ENCODE measurements at places on chromosomes 2 and 18. TPM values are rescaled to one million over a fixed set of nuclear protein-coding genes. Genes with fewer than 3 reads are reported as not detected.

DNA sequence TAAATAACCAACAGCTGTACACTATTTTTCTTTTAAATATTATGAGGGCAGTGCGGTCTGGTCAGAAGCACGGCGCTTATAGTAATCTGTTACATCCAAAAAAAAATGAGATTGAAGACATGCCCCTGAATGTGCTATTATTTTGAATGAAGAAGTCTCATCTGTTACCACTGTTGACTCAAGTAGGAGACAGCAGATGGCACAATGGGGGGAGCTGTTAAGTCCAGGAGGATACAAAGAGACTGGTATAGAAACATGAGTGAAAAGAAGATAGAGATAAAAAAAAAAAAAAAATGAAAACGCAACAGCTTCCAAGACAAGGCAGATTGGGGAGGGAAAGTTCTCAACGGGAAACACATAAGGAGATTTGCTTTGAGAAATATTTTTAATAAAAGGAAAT lies 425.5 kb upstream of the PKDCC start:
- peaks cover 24% of the 10 kb centered on the region for H3K27me3 ChIP-seq
- peaks cover 12% of the 10 kb centered on the region for H3K4me1 ChIP-seq
- H3K4me3 ChIP-seq, result no peak overlapping the region
- H3K27ac ChIP-seq, result no peak overlapping the region
- no peak for DNase-seq

GRCh38 chr2:151205571-151205970 lies 56.1 kb downstream of the RBM43 start:
- H3K4me1 ChIP-seq, result peaks cover 6% of the 10 kb centered on the region
- H3K27ac ChIP-seq, result no peak overlapping the region
- DNase-seq, result no peak
- no peaks in the 10 kb centered on the region for H3K27me3 ChIP-seq
- H3K4me3 ChIP-seq, result no peak overlapping the region

Gene EIF2AK3
- total RNA-seq, result 18.5 TPM

GRCh38 chr2:195902857-195903256 lies 165.8 kb downstream of the DNAH7 start:
- H3K4me1 ChIP-seq, result peaks cover 12% of the 10 kb centered on the region
- no peak overlapping the region for H3K4me3 ChIP-seq
- no peak overlapping the region for H3K27ac ChIP-seq
- no peaks in the 10 kb centered on the region for H3K36me3 ChIP-seq
- H3K27me3 ChIP-seq, result peaks cover 32% of the 10 kb centered on the region

DNA sequence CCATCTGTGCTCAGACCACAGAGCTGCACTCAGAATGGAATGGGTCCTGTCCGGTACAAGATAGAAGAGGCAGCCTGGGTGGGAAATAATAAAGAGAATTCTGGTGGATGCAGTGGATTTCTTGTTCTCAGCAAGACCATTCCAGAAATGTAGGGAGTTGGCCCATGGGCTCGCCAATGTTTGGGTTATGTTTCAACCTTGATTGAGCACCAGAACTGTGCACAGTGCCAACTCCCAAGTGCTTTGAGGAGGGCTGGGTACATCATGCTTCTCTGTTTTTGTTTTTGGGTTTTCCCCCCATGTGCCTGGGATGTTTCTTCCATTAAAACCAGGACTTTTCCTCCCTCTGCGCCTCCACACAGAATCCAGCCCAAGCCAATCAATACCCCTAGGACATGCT lies 304.1 kb downstream of the TNS1 start:
- H3K4me1 ChIP-seq, result peaks cover 35% of the 10 kb centered on the region
- peaks cover 9% of the 10 kb centered on the region for H3K36me3 ChIP-seq
- H3K27ac ChIP-seq, result no peak overlapping the region
- H3K4me3 ChIP-seq, result no peak overlapping the region
- H3K27me3 ChIP-seq, result no peaks in the 10 kb centered on the region
- DNase-seq, result no peak

DNA sequence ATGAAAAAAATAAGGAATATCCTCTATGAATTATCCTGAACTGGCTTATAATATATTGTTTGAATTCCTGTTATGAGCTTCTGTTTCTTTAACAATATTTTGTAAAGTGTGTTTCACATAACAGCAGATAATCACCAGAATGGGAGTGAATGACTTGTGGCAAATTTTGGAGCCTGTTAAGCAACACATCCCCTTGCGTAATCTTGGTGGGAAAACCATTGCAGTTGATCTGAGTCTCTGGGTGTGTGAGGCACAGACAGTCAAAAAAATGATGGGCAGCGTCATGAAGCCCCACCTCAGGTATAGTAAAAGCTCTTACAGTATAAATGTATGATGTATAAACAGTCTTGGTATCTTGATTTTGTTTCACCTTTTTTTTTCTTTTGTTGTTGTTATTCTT lies 5.9 kb downstream of the GEN1 start:
- H3K27me3 ChIP-seq, result no peaks in the 10 kb centered on the region
- no peak for DNase-seq
- no peak overlapping the region for H3K27ac ChIP-seq

Gene DSG4
- not detected for total RNA-seq

DNA sequence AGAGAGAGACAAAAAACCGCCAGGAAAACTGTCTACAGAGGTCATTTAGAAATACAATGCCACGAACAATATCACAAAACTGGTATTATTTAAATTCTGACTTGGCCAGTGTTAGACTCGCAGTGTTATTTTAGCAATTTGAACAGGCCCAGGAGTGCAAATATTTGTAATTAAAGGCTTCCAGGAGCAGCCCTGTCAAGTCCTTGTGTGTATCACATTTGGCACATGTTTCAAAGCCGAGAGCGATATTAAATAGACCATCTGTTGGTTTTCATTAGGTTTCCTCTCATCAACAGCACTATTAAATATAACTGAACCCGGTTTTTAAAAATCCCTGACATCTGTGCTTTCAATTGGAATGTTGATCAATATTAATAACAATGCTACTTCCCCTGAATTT lies 656.9 kb downstream of the TSN start:
- H3K4me1 ChIP-seq, result no peaks in the 10 kb centered on the region
- DNase-seq, result no peak
- no peak overlapping the region for H3K4me3 ChIP-seq

GRCh38 chr2:84388133-84388532 lies 70.9 kb downstream of the SUCLG1 start:
- H3K4me1 ChIP-seq, result no peaks in the 10 kb centered on the region
- no peak for DNase-seq
- peaks cover 42% of the 10 kb centered on the region for H3K27me3 ChIP-seq

Gene TTR
- not detected for total RNA-seq

- H3K4me3 ChIP-seq, result no peak overlapping the region
- H3K4me1 ChIP-seq, result no peaks in the 10 kb centered on the region
- H3K27ac ChIP-seq, result no peak overlapping the region
- no peaks in the 10 kb centered on the region for H3K36me3 ChIP-seq
- peaks cover 33% of the 10 kb centered on the region for H3K27me3 ChIP-seq
- no peak for DNase-seq
Measured at GRCh38 chr2:98025481-98026037, 29.8 kb upstream of the TMEM131 start.

- no peak overlapping the region for H3K27ac ChIP-seq
- DNase-seq, result no peak
Measured at GRCh38 chr2:9108210-9108967, 98.2 kb upstream of the ASAP2 start.

Gene RFX8
- total RNA-seq, result not detected

Gene SETBP1
- total RNA-seq, result 28.8 TPM

- peaks cover 50% of the 10 kb centered on the region for H3K4me1 ChIP-seq
- peaks cover 4% of the 10 kb centered on the region for H3K36me3 ChIP-seq
- H3K27me3 ChIP-seq, result no peaks in the 10 kb centered on the region
Measured at GRCh38 chr2:357811-358210, 69.9 kb upstream of the ALKAL2 start.

Gene REG3G
- total RNA-seq, result not detected

Gene SP5
- not detected for total RNA-seq

DNA sequence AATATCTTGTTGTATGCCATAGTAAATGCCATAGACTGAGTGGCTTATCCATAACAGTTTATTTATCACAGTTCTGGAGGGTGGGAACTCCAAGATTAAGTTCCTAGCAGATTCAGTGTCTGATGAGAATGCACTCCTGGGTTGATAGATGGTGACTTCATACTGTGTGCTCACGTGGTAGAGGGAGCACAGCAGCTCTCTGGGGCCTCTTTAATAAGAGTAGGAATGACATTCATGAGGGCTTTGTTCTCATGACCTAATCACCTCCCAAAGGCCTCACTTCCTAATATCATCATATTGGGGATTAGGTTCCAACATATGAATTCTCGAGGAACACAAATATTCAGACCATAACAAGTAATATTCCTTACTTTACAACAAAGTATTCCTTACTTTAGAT lies 98.1 kb upstream of the SH3BP4 start:
- peaks cover 5% of the 10 kb centered on the region for H3K4me1 ChIP-seq
- no peak for DNase-seq
- peaks cover 1% of the 10 kb centered on the region for H3K27me3 ChIP-seq

Gene PSMA8
- total RNA-seq, result not detected

DNA sequence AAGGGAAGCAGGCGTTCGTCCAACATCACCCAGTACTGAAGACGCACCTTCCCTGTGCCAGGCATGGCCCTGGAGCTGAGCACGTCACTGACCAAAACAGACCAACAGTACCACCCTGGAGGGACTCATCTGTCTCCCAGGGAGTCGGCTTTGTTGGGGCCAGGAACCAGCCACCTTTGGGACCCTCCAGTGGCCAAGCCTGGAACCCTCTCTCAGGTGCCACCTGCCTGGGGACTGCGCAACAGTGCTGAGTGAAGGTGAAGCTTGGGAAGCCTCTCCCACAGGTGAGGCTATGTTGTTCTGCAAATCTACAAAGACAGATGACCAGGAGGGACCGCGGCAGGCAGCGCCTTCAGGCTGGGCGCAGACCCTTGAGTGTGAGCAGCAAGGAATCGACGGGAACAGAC lies 91.4 kb upstream of the OTOS start:
- no peak for DNase-seq
- no peak overlapping the region for H3K4me3 ChIP-seq
- H3K4me1 ChIP-seq, result peaks cover 21% of the 10 kb centered on the region
- no peaks in the 10 kb centered on the region for H3K27me3 ChIP-seq
- no peaks in the 10 kb centered on the region for H3K36me3 ChIP-seq
- H3K27ac ChIP-seq, result no peak overlapping the region

DNA sequence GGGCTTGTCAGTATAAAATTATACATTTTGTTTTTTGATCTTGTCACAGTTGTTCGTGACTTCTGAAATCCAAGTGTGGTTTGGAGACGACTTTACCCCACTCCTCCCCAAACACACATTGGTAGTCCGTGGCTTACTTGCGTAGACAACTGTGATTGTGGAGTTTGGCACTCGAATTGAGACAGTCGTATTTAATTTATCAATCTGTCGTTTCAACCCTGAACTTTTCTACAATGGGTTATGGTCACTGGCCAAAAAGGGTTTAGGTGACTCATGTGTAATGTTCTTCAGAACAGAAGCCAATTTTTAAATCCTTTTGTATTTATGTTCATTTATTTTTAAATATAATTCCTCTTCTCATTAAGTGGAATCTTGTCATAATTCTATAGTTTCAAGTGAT lies 129.9 kb downstream of the SPTBN1 start:
- peaks cover 40% of the 10 kb centered on the region for H3K4me1 ChIP-seq
- no peak overlapping the region for H3K4me3 ChIP-seq
- DNase-seq, result no peak
- H3K36me3 ChIP-seq, result no peaks in the 10 kb centered on the region

DNA sequence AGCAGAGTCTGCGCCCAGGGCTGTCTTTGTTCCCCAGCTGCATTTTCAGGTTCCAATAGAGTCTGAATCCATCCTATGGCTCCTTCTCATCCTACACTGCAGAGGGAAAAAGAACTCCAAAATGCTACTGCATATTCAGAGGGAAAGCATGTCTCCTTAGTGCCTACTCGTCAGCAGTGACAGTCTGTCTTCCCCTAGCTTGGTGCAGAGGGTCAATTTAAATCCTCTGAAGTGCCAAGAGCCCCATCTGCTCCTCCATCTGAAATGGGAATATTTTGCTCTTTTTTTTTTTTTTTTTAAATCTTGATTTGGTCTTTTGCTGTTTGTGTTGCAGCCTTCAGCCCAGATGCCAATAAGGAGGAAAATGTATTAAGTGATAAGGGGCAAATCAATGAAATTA lies 199.3 kb downstream of the RNF144A start:
- DNase-seq, result no peak
- no peaks in the 10 kb centered on the region for H3K36me3 ChIP-seq
- H3K4me1 ChIP-seq, result peaks cover 3% of the 10 kb centered on the region
- no peak overlapping the region for H3K4me3 ChIP-seq

Gene GBX2
- total RNA-seq, result 16.7 TPM

DNA sequence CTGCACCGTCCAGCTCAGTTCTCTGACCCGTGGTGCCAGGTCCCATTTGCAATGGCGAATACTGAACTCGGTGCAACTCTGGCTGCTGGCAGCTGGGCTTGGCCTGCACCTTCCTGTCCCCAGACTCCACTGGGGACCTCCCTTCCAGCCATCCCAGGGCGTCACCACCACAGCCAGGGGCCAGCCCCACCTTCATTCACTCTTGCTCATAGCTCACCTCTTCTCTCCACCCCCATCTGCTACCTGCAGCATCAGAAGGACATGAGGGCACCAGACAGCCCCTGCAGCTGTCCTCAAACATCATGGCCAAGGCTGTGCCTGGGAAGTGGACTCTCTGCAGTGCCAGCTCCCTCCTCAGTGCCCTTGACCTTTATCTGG lies 16.2 kb upstream of the ALPI start:
- no peaks in the 10 kb centered on the region for H3K4me1 ChIP-seq
- no peak for DNase-seq
- H3K36me3 ChIP-seq, result no peaks in the 10 kb centered on the region
- no peak overlapping the region for H3K4me3 ChIP-seq
- H3K27me3 ChIP-seq, result peaks cover 12% of the 10 kb centered on the region

Gene RGPD3
- total RNA-seq, result not detected

DNA sequence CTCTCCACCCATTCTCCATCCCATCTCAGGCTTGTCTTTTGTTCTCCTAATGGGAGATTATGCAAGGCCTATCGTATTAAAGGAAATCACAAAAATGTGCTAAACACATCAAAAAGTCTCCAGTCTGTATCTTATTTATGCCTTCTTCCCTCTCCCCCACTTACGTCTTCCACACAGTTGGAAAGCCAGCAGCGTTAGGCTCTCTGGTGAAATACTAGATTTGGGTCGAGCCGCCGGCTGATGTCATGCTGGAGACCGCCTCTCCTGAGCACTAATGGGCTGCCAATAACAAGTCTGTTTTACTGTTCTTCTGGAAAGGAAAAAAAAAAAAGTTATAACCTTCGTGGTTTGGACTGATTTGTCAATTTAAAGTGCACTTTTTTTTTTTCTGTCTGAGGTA lies 182.7 kb upstream of the SIX2 start:
- H3K4me1 ChIP-seq, result peaks cover 22% of the 10 kb centered on the region
- no peak overlapping the region for H3K27ac ChIP-seq
- no peak for DNase-seq
- H3K27me3 ChIP-seq, result no peaks in the 10 kb centered on the region
- peak overlapping the region; percentile 31 for H3K4me3 ChIP-seq

Gene FIGN
- total RNA-seq, result 11.8 TPM

GRCh38 chr2:33552758-33553461 lies 46.2 kb downstream of the FAM98A start:
- H3K4me1 ChIP-seq, result peaks cover 22% of the 10 kb centered on the region
- no peak for DNase-seq
- H3K27me3 ChIP-seq, result no peaks in the 10 kb centered on the region
- H3K36me3 ChIP-seq, result peaks cover 3% of the 10 kb centered on the region
- H3K4me3 ChIP-seq, result no peak overlapping the region

All from chondrocyte (in vitro differentiated cells).